Stimulated activated CD8-positive, alpha-beta memory T cell treated with anti-CD3 and anti-CD28 coated beads, Interleukin-4, amount 100 ng/mL, for 48 hours (primary cell): ENCODE measurements at places on chromosomes 2 and 18.
A peak's percentile ranks its signal among the peaks of the same experiment; 100 is the strongest.

GRCh38 chr2:97697252-97698235 lies 15.8 kb upstream of the ZAP70 start:
- peak; percentile 98 for DNase-seq

GRCh38 chr18:29661924-29662323 lies 1380.6 kb downstream of the DSC3 start:
- no peak for DNase-seq

DNA sequence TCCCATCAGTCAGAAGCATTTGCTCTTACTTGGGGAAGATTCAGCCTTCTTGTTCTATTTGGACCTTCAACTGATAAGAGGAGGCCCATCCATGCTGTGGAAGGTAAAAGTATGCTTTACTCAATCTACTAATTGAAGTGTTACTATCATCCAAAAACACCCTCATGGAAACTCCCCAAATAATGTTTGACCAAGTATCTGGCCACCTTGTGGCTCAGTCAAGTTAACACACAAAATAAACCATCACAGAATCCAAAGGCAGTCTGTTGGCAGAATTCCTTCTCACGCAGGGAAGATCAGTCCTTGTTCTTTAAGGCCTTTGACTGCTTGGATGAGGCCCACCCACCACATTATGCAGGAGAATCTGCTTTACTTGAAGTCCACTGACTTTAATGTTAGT lies 531.2 kb upstream of the SMIM21 start:
- no peak for DNase-seq

- DNase-seq = no peak
These were observed 117.1 kb upstream of the MGAT5 start for GRCh38 chr2:134136731-134137130.

DNA sequence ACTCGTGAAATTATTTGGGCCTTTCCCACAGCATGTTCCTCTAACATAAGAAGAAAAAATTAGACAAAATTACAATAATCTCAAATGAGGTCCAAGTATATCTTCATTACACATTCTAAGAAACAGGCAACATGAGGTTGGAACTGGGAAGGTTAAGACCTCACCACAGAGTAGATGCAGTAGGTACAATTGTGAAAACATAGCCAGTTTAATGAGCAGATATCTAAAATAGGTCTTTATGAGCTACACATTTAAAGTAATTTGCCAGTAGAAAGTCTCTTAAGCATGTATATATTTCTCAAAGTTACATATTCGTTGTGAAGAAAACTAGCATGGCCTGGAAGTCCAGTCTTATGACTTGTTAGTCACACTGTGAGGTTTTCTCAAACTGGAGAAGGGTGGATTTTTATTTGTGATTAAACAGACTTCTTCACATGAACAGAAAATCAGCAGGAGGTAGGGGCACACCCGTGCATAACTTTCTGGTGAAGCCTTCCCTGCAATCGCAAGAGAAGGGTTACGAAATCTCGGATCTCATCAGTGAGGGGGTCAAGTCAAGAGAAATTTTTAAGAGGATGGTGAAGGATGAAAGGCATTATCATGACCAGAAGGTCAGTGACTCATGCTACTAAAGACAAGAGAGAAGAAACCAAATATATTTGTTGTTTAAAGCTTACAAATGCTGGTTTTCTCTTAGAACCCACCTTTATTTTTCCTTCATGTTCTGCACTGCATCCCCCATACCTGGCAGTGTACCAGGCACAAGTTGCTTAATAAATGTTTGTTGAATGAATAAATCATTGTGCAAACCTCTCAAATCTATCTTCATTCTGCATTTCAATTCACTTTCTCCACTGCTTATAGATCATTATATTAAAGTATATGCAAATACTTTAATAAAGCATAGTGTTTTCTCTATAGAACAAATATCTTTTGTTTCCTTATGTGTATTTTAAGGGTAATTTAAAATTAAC lies 5.1 kb upstream of the RAB27B start:
- no peak for DNase-seq

DNA sequence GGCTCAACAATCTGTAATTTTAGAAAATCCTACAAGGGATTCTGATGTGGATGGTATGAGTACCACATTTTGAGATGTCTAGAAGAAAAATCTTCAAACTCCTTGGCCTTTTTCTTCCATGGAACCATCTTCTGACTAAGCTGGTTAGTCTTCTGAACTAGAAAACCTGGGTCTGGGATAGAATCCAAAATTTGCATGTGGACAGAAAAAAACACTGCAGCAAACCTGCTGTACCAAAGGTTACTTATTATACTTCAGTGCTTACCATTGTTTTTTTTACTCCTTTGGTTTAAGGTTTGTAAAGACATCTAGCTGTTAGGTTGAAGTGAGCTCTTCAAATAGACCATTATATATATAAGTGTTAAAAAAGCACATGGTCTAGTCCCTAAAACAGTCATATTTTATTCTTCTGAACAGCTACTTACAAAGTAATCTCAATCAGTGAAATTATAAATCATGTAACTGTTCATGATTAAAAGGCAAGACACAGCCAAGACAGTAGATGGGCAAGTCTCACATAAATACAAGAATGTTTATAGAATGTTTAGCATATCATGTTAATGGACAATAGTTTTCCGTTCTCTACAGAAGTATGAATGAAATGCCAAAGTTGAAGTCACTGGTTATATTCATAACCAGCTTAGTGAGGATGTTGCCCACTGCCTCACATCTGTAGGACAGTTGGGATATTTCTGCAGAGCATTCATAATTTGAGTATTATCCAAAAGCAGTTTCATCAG lies 85.5 kb downstream of the ORC4 start:
- DNase-seq = no peak

DNA sequence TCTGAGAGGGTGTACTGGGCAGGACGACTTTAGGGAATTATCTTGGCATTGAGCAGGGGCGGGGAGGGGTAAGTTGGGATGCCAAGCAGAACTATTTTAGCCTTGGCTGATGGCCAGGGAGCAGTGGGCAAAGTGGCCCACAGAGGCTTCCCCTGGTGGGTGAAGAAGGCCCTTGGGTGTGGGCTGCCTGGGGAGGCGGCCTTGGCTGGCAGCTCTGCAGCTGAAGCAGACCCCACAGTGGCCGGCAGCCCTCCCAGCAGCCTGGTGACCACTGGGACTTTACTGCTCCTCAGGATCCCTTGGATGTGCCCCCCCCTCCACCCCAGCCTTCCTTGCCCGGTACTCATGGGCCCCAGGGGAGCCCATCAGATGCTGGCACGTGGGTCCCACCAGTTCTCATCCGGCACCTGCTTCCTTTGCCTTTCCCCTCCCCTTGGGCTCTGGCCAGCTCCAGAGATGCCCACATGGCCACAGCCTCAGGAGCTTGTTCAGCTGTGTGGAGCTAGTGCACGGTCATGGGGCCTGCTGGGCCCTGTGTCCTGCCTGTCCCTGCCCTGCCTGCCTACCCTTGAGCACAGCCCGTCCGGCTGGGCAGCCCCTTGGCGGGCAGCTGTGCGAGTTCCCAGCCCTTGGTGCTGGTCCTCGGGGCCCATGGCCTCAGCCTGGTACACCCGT lies 122.1 kb upstream of the HS6ST1 start:
- DNase-seq = peak; percentile 13

DNA sequence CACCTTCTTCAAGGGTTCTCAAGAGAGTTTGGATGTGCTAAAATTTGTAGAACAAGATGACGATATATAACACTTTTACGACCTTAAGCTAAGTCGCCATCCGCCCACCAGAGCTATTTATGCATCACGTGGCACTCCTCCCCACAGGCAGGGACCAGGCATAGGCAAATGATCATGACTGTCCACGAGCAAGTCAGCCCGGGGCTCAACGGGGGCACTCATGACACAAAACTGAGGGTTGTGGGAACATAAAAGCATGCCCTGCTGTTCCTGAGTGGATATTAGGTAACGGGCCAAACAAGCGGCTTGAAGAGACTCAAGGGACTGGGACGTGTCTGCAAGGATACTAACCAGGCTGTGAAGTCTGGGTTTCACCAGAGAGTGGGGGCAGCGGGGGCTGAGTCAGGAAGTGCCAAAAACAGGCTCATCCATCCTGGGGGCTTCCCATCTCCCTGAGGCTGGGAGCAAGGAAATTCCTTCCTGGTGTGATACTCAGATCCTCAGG lies 58.1 kb downstream of the FAM178B start:
- DNase-seq = no peak

DNA sequence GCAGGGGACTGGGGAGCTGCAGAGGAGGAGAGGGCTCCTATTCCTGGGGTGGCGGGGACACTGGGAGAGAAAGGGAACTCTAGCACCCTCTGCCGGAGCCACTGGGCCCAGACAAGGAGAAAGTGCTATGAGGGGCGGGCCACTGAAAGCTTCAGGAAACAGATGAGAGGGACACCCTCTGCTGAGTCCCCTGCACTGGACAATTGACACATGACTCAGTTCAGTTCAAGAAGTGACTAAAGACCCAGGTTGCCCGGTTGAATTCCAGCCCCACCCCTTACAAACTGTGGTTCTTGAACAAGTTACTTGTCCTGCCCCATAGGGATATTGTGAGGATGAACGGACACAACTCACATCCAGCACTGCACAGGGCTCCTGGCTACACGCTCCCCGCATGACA lies 5.0 kb downstream of the RUFY4 start:
- peak; percentile 64 for DNase-seq

GRCh38 chr2:54768772-54769428 lies 45.4 kb downstream of the EML6 start:
- no peak for DNase-seq

GRCh38 chr2:238256594-238257104 lies 16.8 kb upstream of the HES6 start:
- DNase-seq = peak; percentile 82

DNA sequence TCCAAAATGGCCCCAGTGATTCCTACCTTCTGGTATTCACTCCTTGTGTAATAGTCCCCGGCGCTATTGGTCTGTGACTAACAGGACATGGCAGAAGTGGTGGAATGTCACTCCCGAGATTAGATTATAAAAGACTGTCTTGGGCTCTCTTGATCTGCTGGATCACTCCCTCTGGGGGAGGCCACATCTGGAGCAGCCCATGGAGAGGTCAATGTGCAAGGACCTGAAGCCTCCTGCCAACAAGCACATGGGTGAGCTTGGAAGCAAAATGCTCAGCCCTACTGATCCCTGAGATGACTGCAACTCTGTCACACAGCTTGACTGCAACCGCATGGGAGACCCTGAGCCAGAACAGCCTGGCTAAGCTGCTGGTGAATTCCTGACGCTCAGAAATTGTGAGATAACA lies 94.3 kb upstream of the GLI2 start:
- no peak for DNase-seq

DNA sequence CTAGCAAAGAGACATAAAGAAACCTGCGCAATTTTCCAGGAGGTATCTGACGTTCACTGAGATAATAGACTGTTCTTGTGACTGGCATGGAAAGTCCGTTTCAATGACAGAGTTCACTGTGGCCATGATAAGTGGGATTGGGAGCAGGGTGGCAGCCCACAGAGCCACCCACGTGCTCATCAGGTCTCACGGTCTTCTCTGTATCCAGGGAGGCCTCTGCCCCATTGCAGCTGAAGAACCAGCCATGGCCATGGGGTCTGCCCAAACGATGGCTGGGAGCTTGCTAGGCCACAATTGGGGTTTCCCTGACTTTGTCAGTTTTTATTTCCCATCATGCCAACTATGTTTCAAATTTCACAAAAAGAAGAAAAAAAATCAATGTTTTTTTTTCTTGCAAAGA lies 57.2 kb downstream of the PDCL3 start:
- DNase-seq = no peak

DNA sequence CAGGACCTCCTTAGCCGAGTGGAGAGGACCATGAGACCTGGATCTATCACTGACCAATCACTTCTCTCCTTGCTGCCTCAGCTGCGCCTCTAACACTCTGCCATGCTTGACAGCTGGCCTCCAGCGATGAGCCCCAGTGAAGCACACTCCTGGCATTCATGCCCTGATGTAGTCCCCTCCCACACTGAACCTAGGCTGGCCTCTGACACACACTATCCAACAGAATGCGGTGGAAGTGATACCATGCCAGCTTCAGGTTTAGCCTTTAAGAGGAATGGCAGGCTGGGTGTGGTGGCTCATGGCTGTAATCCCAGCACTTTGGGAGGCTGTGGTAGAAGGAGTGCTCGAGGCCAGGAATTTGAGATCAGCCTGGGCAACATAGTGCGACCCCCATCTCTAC lies 73.7 kb upstream of the LAPTM4A start:
- DNase-seq = no peak

DNA sequence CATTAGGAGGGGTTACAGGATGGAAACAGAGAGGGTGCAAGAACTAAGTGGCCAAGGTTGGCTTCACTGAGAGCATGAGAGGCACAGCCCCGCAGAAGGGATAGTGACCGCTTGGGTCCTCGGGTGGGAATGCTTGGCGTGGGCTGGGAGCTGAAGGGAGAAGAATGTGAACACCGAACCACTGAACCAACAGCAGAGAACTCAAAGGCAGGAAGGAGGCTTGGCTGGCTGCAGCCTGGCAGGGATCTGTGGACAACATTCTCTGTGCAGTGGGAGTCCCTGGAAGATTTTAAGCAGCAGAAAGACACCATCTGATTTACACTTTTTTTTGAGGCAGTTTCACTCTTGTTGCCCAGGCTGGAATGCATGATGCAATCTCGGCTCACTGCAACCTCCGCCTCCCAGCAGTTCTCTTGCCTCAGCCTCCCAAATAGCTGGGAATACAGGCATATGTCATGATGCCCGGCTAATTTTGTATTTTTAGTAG lies 33.9 kb downstream of the SOWAHC start:
- DNase-seq = no peak

- DNase-seq = no peak
These were observed 37.0 kb downstream of the STAT4 start for GRCh38 chr2:191113761-191114160.

DNA sequence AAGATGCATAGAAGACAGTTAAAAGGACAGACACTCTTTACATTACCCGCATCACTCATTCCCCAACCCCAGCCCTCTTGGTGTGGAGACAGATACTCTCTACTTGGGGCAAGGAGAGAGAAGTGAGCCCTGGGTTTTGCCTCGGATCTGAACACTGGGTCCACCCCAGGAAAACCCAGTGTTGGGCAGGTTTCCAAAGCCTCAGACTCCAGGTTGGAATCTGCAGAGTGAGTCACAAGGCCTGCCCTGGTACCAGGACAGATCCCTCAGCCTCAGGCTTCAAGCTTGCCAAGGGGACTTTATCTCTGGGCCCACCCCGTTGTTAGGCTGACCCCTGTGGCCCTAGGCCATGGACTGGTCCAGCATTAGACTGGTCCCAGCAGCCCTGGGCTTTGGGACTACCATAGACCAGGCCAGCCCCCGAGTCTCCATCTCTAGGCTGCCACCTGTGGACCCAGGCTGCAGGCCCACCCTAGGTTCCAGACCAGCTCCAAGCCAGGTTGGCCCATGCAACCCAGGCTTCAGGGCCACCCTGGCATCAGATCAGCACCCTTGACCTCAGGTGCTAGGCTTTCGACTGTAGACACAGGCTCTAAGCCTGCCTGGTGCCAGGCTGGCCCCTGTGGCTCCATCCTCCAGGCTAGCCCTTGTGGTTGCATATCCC lies 112.8 kb downstream of the GULP1 start:
- no peak for DNase-seq

DNA sequence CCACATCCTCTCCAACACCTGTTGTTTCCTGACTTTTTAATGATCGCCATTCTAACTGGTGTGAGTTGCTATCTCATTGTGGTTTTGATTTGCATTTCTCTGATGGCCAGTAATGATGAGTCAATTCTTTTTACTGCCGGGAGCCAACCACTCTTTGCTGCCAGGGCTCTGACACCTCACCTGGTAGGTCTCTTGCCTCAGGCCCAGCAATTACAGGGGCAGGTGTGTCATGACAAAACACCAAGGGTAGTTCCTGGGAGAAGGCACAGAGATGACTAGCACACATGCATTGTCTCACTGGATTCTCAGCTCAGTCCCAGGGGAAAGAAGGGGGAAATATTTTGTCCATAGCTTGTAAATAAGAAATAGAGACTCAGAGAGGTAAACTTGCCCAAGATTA lies 122.3 kb downstream of the CHST9 start:
- no peak for DNase-seq
